Activated T-helper 17 cell treated with anti-CD3 and anti-CD28 coated beads, Interleukin-2, amount 50 U/mL, for 72 hours (primary cell): ENCODE measurements at places on chromosomes 7 and 10. TPM values are rescaled to one million over a fixed set of nuclear protein-coding genes. Genes with fewer than 3 reads are reported as not detected.

DNA sequence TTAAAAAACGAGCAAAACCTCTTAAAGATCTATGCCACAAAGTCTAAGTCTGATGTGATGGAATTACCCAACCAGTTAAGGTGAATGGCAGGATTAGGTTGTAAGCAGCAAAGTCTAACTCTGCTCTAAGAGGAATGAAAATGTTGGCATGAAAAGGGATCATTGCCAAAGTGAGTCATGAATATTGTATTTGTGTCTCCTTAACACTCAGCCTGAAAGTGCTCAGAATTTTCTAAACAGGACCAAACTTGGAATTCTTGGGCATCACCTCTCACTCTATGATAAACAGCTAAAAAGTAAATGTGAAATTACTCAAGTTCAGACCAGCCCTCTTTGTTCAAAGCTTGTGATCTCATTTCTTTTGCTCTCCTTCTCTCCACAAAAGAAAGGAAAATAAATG lies 27.0 kb downstream of the PPP1R3A start:
- no peak for ATAC-seq

OR2A42 gene
- not detected for total RNA-seq

PPP1R9A gene
- not detected for total RNA-seq

SFTPA2 gene
- not detected for total RNA-seq

DNA sequence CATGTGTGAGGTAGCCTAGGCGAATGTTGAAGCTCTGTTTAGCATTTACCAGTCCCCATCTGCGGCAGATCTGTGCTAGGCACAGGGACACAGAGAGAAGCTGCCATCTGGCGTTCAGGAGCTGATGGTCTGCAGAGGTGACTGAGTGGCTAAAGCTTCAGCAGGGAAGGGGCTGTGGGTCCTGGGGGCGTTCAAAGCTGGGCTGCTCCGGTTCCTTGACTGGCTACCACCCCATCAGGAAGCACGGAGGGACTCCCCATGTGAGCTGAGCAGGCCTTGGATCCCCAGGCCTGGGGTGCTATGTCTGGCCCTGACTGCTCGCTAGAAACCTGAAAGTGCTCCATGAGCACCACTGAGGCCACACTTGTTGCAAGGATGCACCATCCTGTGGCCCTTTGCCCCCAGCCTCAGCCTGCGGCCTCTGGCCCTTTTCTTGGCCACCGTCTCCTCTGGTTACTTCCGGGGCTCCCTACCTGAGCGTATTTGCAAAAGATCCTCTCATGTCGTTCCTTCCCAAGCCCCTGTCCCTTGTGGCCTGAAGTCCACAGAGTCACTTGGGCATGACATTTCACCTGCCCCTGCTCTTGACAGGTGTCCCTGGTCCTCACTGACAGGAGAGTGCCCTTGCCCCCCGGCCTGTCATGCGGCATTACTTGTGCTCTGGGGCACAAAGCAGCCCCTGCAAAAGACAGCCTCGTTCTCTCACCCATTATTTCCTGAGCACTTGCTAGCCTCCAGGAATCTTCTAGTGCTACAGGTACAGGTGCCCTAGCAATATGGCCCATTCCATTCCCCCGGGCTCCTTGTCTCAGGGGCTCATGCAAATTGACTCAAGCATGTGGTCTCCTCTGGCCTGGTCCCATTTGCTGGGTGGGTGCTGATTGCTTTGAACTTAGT lies 108.1 kb downstream of the GLRX3 start:
- no peak for ATAC-seq

DNA sequence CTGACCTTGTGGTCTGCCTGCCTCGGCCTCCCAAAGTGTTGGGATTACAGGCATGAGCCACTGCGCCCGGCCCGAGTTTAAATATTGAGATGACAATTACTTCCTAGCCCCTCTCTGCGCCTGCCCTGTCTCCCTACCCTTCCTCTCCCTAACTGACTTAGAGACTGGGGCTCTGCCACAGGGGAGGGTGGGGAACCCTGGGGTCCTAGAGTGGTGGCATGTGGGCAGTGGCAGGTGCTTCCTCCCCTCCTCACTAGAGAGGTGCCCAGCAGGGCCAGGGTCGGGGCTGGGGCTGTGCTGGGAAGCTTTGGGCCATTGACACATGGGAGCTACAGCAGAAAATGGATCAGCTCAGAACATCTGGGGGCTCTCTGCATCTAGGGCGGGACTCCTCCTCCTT lies 7.0 kb upstream of the ACHE start:
- no peak for ATAC-seq

EN2 gene
- total RNA-seq, result not detected

- ATAC-seq, result peak; percentile 40
Measured at GRCh38 chr10:119189811-119190282, 11.2 kb upstream of the PRDX3 start.

GRCh38 chr10:69742928-69743602 lies 58.6 kb upstream of the COL13A1 start:
- ATAC-seq, result no peak

DNA sequence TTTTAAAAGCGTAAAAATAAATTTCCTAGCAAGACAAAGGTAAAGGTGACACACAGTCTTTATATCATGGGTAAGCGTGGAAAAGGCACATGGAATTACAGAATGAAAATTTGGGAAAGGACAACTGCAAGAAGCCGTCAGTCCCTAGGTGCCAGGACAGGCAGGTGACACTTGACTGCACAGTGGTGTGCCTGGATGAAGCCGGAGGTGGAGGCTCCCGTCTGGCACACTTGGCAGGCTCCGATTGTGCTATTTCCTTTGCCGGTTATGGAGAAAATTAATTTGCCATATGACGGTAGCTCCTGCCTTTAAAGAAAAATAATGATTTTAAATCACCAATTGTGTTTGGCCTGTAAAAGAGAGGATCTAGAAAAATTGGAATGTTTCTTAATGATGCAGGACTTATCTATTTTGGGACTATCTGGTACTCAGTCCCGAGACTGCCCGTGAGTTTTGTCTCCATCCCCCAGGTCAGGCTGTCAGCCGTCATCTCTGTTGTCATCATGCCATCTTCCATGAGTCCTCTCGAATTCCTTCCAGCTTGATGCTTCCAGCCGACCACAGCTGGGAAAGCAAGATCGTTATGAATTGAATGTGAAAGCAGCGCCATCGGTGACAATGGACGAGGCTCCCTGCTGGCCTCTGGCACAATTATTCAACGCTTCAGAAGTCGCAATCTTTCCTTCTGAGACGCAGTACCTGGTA lies 56.2 kb upstream of the MGMT start:
- no peak for ATAC-seq

DNA sequence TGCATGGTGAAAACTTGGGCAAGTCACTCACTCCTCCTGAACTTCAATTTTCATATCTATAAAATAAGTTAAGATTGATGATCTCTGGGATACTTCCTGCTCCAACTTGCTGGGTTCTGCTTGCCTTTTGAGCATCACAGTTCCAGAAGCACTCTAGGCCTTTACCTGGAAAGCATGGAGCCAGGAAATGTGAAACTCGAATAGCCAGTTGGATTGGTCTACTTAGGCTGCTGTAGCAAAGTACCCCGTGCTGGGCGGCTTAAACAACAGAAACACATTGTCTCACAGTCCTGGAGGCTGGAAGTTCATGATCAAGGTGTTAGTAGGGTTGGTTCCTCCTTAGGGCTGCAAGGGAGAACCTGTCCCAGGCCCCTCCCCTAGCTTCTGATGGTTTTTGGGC lies 64.5 kb downstream of the NAMPT start:
- ATAC-seq, result no peak

DNA sequence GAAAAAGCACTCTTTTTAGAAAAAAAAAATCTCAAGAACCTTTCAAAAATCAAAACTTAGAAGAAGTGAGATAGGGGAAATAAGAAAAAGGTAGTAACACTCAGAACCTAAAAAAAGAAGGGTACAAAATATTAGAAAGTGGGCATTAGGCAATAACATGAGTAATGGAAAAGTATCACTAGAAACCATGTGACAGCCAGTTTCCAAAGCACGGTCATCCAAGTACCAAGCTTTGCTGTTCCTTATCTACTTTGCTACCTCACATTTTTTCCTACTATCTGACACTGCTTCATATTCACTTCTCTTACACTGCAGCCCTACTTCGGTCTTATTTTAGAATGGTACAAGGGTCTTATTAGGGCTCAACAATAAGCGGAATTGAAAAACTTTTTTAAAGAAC lies 30.3 kb downstream of the IMMP2L start:
- no peak for ATAC-seq

WASL gene
- 8.7 TPM for total RNA-seq

GRCh38 chr10:110827875-110828274 lies 43.9 kb upstream of the PDCD4 start:
- no peak for ATAC-seq

DNA sequence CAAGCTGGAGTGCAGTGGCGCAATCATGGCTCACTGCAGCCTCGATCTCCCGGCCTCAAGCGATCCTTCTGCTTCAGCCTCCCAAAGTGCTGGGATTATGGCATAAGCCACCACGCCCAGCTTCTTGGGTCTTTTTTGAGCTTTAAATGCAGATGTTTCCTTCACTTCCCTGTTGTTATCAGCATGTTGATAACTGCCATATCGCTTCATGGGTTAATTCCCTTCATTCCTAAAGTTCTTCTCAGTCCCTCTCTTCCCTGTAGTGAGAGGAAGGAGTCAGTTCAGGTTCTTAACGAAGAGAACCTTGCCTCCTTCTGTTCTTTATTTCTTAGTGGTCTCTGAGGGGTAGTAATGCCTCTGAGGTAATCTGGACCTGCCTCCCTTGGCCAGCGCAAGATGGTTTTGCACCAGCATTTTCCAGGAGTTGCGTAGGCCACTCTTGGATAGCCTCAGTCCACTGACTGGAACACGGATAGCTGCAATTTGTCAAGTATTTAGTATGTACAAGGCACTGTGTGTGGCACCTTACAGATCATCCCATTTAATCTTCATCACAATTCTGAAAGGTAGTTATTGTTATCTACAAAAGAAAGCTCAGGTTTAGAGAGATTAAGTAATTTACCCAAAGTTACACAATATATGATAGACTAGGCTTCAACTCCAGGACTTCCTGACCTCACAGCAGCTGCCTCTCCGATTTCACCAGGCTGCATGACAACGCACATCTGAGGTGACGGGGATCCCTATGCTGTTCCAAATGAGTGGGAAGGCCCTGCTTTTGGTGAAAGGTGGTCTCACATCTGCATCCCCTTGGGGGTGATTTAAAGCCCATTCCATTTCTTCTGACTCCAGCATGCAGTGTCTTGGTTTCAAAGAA lies 60.5 kb downstream of the GATA3 start:
- no peak for ATAC-seq

C10orf62 gene
- not detected for total RNA-seq

DNA sequence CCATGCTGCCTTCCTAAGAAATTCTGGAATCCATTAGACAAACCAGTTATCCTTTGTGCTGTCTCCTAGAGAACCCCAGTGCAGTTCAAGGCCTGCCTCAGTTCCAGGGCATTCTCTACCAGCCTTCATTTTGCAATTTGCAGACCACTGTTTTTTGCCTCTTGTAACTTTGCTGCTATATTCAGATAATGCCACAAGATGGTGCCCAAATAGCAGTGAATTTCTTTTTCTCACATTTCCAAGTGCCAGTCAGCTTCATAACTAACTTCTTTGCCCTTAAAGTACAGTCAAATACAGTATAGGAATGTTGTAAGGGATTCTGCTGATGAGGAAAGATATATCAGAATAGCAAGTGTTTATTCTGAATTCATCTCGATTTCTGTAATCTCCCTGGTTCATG lies 25.2 kb downstream of the LOXL4 start:
- no peak for ATAC-seq

DNA sequence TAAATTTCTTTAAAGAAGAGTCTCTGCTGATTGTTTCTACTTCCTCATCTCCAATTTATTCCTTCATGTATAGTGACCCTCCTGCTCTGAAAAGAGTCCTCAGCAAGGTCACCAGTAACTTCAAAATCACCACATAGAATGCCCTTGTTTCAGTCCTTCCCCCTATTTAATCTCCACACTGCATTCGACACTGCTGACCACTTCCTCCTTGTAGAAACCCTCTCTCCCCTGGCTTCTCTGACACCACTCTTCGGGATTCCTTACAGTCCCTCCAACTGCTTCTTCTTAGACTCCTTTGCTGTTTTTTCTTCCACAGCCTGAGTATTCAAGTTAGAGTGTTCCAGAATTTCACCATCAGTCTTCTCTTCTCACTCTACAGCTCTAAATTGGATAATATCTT lies 89.5 kb downstream of the VPS41 start:
- no peak for ATAC-seq

RP9 gene
- total RNA-seq, result 5.2 TPM

GRCh38 chr10:22550732-22551131 lies 163.6 kb downstream of the PIP4K2A start:
- no peak for ATAC-seq

PNLIPRP1 gene
- total RNA-seq, result not detected

GRCh38 chr10:109173937-109174336 lies 749.4 kb downstream of the XPNPEP1 start:
- ATAC-seq, result no peak

GRCh38 chr7:91875851-91876250 lies 4.7 kb downstream of the MTERF1 start:
- ATAC-seq, result no peak

CCDC3 gene
- total RNA-seq, result 2.5 TPM

- no peak for ATAC-seq
Measured at GRCh38 chr7:27671675-27672074, 9.0 kb upstream of the HIBADH start.

DNA sequence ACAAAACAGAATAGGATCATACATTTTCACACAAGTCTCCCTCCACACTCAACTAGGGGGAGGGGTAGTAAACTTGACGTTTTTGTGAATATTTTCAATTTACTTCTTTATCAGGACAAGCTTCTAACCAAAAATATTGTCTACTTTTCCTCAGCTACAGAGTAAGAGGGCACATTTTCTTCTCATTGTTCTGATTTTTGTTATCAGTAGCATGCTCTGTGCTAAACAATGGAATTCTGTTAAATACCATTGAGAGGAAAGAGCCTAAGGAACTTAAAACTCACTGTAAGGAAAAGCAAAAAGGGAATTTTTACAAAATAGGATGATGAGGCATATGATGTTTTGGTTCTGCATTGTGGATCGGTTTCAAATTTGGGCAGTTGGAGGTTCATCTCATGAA lies 41.2 kb downstream of the ANLN start:
- ATAC-seq, result no peak

DNA sequence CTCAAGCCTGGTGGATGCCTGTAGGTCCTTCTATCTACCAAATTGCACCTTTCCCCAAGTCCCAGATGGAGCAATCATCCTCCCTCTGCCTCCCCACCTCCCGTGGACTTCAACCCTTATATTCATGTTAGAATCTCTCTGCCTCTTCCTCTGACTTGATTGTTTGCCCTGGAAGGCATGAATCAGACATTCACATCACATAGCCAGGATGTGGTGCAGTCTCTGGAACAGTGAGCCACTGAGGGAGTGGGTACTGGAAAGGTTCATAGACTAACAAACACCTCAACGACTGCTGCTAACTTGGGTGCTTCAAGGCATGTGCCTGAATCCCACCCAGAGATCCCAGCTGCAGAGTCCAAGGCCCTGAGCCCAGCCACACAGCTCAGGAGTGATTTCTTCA lies 494.0 kb downstream of the TNS3 start:
- ATAC-seq, result no peak

GRCh38 chr10:114526126-114526503 lies 121.8 kb upstream of the AFAP1L2 start:
- peak; percentile 35 for ATAC-seq
